ENCODE measurements at places on chromosomes 7 and 10.

DNA sequence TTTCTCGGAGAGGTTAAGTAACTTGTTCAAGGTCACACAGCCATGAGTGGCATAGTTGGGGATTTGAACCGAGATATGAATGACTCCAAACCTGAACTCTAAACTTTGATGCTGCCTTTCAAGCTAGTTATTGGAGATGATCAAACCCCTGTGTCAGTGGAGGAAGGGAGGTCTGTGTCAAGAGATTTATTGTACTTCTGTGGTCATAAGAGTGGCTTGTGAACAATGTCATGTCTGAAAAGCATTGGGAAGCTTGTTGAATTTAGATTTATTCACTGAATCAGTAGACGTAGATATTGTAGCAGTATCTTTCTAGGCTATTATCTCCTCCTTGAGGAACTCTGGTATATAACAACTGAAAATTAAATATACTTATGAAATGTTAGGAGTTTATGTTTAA, 27.3 kb downstream of the SNX10 start:
- DNase-seq, result no peak

GRCh38 chr7:112211348-112211907, 4.9 kb downstream of the ZNF277 start:
- DNase-seq, result no peak

- DNase-seq, result no peak
These were observed 1.5 kb downstream of the MKLN1 start for GRCh38 chr7:131329176-131329570.

DNA sequence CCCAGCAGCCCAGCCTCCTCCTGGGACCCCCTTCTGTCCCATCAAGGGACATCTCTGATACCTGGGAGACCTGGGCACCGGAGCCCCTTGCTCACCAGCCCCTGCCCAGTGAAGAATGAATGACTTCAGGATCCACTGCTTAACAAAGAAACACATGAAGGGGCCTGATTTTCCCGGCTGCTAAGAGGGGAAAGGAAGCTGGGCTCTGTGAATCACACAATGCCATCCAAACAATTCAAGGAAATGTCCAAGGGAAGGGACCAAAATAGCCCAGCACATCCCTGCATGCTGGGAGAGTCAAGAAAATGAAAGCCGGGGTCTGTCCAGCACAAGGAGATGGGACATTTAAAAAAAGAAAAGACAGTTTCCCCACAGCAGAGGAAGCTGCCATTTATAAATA, 128.7 kb upstream of the JCAD start:
- no peak for DNase-seq

GRCh38 chr10:78471723-78472550, 438.3 kb downstream of the RPS24 start:
- no peak for DNase-seq

DNA sequence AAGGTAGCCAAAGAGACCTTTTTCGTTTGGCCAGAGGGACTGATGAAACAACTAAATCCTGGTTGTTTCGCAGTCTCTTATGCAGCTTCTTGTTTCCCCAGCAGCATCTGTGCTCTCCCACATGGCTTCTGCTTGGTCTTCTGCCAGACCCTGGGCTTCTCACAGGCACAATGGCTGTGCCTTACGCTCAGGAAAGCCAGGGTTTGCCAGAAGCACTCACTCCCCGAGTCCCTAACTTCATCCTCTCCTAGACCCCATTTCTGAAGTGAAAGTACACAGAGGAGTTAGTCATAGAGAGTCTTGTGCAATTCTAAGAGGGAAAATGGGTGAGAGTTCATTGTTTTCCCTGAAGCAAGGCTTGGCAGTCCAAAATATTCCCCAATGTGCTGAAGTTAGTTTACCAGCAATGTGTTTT, 121.7 kb downstream of the EVX1 start:
- DNase-seq, result peak; percentile 58

DNA sequence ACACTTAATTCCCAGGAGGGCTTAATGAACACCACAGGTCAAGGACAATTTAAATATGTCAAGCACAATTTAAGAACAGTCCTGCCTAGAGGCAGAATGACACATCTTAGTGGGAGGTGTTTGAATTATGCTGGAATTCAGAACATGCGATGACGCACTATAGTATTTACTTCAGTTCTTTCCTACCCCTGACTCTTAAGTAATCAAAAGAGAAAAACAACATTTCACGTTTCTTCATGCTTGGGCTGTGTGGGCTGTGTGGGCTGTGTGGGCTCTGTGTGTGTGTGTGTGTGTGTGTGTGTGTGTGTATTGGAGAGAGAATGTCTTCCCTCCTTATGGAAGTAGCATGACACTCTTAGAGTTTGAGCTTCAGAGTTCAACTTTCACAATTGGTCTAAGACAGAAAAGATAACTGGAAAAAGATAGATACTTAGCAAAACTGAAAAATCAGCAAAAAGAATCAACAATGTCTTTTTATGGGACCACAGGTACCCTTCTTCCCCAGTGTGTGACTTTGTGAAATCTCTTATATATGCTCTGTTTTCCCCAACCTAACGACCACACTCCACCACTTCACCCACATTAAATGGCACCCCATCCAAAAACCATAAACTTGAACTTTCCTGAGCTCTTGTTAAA, 33.7 kb upstream of the CABCOCO1 start:
- no peak for DNase-seq

DNA sequence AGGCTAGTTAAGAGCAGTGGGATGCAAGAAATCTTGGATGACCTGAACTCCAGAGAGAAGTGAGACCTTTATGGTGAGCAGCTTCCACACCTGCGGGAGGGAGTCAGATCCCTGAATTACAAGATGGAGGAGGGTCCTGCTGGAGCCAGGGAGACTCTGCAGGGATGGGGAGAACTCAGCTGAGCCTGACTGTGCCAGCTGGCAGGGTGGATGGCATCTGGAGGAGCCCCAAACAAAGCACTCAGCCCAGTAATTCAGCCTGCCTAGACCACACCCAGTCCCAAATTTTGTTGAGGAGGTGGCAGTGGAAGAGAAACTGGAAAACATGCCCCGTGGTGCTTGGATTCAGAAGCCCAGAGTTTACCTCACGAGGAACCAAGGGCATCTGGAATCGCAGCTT, 208.2 kb downstream of the WDR11 start:
- DNase-seq, result no peak

- DNase-seq, result no peak
These were observed 107.8 kb downstream of the HECW1 start for GRCh38 chr7:43220250-43220649.

- DNase-seq, result no peak
These were observed 66.3 kb downstream of the PRKAG2 start for GRCh38 chr7:151810441-151811232.

- no peak for DNase-seq
These were observed 69.1 kb downstream of the RTKN2 start for GRCh38 chr10:62199584-62199983.

GRCh38 chr7:4065190-4065589, 616.9 kb upstream of the FOXK1 start:
- no peak for DNase-seq

DNA sequence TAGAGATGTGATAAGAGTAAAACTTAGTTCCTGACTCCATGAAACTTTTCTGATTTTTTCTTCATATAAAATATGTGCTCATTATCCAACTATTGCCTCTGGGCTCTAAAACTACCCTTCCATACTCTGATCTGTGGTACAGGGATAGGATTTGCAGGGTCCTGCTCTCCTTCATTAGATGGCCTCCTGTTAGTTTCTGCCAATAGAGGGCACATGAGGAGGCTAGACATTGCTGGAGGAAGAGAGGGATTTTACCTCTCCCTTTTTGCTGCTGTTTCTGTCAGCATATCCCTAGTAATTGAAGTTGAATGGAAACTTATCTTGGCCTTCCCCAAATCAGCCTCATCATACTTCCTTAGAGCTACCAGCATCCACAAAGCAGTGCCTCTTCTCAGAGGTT, 269.4 kb downstream of the NXPH1 start:
- DNase-seq, result no peak

DNA sequence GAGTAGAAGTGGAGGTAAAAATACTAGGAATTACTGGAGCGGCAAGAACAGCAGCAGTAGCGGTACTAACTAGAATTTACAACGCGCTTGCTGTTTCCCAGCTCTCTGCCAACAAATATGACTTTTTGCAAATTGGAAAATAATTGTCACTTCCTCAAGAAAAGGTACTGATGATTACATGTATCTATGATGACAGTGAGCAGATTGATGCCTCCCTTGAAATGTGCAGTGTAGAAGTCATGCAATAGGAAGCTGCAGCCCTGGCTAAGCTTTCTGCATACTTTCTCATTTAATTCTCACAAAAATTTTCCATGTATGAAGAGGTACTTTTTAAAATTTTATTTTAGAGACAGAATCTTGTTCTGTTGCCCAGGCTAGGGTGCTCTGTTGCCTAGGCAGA, 49.9 kb downstream of the ANK3 start:
- no peak for DNase-seq

GRCh38 chr7:20104696-20105095, 112.5 kb downstream of the MACC1 start:
- no peak for DNase-seq

- no peak for DNase-seq
These were observed 10.6 kb downstream of the DNAJB6 start for GRCh38 chr7:157347217-157347904.

DNA sequence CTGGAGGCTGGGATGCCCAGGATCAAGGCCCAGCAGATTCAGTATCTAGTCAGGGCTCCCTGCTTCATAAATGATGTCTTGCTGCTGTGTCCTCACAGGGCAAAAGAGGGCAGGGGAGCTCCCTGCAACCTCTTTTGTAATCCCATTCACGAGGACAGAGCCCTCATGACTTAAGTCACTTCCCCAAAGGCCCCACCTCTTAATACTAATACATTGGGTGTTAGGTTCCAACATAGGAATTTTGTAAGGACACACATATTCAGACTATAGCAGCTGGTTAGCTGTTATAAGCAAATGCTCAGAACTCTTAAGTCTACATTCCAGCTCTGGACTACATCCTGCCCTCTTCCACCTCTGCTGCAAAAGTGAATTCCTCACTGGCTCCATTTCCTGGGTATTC, 63.0 kb downstream of the VOPP1 start:
- DNase-seq, result peak; percentile 29

DNA sequence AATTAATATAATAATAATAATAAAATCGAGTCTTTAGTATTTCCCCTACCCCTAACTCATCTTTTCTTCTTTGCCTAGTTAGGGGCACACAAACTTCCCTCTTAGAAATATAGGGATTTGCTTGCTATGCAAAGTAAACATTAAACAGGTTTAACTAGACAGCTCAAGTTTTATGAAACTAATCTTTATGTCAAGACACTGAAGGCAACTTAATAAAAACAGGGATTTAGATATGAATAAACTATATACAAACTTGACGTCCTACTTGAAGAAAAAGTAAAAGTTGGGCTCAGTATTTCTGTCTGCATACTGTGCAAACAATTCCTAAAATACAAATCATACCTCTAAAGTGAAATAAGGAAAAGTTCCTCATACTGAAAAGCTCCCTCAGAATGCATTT, 52.1 kb upstream of the CAV2 start:
- DNase-seq, result no peak

- DNase-seq, result no peak
These were observed 164.3 kb upstream of the PHYHIPL start for GRCh38 chr10:59011972-59012632.

DNA sequence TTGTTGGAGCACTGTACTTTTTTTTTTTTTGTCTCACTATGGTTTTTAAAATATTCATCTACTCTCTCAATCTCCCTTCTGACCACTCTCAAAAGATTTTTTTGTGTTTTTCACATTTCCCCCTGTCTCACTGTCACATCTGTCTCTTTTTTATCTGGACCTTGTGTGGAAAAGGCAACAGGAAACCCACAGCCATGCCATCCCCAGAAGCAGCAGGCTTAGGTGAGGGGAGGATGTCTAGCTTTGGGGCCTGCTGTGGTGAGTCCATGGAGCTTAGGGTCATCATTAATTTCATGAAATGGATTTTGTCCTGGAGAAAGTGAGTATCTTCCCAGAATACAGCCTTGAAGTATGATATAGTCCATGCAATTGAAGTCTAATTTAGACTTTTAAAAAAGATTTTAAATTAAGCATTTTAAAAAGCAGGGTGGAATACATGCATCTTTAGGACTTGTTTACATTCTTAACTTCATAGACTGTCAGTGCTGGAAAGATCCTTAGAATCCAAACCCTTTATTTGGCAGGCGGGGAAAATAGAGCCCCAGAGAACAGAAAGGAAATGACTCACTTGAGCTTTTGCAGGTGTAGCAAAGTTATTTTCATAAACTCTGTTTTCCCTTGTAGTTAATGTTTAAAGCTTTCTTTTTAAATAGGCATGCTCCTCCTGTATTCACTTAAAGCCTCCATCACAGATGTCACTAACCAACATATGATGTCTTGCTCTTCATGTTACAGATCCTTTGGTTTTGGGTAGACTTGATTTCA, 25.1 kb downstream of the MINDY4 start:
- no peak for DNase-seq

DNA sequence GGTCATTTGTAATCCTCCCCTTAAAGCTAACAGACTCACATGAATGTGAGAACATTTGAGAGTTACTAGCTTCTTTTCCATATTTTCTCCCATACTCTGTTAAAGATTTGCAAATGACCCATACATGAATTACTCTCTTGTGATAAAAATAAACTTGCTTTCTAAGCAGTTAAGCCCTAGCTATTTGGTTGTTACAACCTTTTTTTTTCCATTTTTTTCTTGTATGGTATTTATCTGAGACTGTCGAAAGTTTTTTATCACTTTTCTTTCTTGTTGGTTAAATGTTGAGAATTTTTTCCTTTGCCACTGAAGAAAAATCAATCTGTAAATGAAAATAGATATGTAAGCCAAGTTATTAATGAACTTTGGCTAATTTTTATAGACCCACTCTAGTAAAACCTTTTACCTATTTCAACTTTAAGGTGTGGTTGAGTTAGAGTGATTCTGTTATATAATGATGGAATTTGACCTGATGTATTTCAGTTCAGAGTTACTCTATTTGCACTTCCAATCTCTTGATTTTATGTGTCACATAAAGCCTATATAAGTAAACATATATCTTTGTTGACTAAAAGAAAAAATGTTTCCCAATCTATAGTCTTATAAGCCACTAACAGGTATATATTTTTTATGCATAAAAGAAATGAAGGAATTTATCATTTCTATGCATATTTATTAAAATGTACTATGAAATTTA, 19.0 kb upstream of the TMEM229A start:
- no peak for DNase-seq

DNA sequence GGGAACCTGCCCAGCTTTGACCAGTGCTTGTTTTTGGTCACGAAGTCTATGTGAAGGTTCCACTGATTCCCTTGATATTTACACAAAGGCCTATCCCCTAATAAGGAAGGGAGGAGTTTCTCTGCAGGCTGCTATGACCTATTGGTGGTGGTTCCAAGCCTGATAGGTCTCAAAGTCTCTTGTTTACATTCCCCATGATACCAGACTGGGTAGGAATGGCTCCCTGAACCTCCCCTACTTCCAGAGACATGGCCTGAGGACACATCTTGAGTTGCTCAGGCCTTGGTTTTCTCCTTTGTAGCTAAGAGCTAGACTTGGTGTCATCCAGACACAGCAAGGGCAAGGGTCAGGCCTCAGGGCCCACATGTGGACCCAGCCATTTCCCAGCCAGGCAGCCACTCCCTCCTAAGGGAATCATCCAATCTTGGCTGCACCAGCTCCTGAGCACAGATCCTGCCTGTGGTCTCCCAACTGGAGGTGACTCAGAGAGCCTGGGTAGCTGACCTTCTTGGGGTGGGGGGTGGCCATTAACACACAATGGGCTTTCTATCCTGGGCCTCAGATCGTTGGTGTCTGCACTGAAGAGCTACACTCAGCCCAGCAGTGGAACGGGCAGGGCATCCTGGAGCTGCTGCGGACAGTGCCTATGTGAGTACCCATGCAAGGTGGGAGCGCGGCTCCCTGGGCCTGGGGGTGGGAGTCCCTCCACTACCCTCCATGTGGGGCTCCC, 51.0 kb upstream of the TRIM8 start:
- DNase-seq, result peak; percentile 62

Measured in NB4 (cell line).